ENCODE measurements at places on chromosomes 12 and 14.

DNA sequence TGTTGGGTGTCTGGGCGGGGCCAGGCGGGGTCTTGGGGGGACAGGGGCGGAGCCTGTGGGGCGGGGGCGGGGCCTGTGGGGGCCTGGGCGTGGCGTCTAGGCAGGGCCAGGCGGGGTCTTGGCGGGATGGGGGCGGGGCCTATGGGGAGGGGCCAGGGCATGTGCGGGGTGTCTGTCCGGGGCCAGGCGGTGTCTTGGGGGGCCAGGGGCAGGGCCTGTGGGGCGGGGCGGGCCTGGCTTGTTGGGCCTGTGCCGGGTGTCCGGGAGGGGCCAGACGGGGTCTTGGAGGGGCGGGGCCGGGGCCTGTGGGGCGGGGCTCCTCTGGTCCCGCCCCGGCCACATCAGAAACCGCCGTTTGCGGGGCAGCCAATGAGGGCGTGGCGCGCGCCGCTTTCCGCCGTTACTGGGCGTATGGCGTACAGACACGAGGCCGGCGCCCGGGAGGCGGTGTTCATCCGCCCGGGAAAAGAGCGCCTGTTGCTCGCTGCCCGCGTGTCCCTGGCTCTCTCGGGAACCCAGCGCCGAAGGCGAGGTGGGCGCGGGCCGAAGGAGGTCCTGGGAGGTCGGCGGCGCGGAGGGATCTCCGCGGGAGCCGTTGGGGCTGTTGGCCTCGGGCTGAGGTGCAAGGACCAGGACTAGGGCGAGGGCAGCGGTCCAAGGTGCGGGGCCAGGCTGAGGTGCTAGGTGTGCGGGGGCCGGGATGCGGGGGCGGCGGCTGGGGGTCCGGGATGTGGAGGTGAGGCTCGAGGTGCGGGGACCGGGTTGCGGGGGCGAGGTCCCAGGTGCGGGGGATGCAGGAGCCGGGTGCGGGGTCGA, at the start of gene PIWIL1:
Gene PIWIL1, plus strand, starts transcription at position 400 of the 816 bp plus-strand sequence. CDS start 4,705 bp downstream, outside the sequence.
- DNase-seq, result no peak

GRCh38 chr12:95418142-95418541, 55.8 kb upstream of the METAP2 start:
- DNase-seq, result no peak

GRCh38 chr14:20818861-20819260, 16.2 kb upstream of the RNASE1 start:
- no peak for DNase-seq

DNA sequence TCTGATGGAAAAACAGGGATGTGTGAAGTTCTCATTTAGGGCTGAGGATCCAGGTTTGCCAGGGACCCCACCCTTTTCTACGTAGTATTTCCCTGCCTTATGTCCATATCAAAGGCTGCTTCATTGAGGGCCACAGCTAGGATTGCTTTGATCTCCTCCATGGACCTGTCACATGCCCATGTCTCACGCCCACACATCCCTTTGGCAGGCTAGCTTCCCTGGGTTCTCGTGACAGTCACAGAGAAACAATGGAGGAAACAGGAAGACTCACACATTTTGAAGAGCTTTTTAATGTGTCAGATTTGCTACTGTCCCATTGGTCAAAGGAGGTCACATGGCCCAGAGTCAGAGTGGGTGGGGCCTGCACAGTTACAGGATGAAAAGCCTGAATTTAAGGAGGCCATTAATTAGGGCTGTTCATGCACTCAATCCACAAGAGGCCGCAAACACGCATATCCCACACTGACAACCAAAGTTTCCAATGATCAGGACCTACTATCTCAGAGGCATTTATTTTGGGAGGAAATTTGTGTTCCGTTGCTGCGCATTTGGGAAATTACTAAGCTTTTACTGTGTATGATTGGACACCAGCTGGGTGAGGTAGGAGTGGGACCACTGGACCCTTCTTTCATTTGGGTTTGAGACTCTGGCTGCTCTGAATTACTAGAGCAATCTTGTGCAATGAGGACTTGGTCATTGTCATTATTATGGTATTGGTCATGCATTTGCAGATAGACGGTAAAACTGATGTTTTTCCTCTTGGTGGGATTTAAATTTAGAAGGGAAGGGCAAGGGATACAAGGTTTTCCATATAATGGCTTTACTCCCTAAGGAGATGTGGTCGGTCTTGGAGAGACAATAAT, 266.2 kb downstream of the KTN1 start:
- no peak for DNase-seq

GRCh38 chr12:67358781-67359338, 89.7 kb downstream of the CAND1 start:
- DNase-seq, result no peak

- DNase-seq, result no peak
Observed at GRCh38 chr12:79451365-79451764, 239.4 kb downstream of the PAWR start.

Data from heart right ventricle (tissue), 16 donors.